Amygdala (tissue), 56 donors: ENCODE measurements at places on chromosomes 1 and 21.

DNA sequence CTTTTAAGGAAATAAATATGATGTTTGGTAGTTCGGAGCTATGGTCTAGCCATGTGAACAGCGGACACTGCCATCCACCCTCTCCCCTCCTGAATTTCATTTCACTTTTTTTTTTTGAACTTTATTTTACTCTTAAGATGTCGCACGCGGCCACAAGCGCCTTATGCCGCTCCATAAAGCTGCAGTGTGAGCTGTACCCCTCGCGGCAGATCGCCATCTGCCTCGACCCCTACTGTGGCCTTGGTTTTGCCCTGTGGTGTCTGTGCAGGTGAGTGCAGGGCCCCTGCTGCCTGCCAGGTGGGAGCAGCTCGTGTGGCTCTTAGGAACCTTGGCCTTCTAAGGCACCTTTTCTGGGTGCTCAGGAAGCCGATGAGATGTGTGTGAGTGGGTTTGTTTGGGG, 48.1 kb downstream of the S100B start:
- no peak for DNase-seq

GRCh38 chr1:113123737-113124136, 50.7 kb downstream of the LRIG2 start:
- DNase-seq, result no peak

DNA sequence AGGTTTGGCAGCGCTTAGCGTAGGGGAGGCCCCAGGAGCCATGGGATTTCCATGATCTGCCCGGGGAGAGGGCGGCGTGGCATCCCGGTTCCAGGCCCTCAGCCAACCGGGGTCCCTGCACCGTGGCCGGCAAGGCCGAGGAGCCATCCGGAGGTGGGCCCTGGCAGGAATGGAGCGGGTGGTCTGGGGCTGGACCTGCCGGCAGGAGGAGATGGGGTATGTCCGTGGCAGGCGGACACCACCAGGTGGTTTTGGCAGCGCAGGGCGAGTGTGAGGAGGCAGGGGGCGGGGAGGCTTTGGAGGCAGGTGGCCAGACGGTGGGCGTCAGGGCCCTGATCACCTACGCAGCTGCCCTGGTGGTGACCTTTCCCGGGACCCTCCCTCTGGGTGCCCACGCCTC, 10.3 kb downstream of the PRKCZ start:
- DNase-seq, result no peak

DNA sequence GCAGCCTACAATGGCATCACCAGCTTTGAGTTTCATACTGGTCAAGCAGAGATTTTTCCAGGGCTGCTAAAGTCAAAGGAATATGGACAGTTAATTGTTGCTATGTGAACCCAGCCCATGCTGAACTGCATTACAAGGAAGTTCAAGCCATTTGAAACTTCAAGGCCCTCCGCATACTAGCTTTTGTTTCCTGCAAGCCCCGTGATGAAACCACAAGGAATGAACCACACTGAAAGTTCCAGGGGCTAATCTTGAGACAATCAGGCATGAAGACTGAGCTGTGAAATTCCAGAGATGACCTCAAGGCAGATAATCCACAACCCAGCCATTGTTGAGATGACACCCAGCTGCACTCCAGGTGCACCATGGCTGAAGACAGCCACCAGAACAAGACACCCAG, 180.8 kb downstream of the C1orf21 start:
- DNase-seq, result no peak

GRCh38 chr1:9294405-9294773, 1.7 kb downstream of the SPSB1 start:
- DNase-seq, result no peak

- no peak for DNase-seq
These were observed 41.2 kb upstream of the ZC3H12A start for GRCh38 chr1:37433171-37433570.

GRCh38 chr1:43358121-43358745, 548 bp upstream of the CDC20 start:
- no peak for DNase-seq

DNA sequence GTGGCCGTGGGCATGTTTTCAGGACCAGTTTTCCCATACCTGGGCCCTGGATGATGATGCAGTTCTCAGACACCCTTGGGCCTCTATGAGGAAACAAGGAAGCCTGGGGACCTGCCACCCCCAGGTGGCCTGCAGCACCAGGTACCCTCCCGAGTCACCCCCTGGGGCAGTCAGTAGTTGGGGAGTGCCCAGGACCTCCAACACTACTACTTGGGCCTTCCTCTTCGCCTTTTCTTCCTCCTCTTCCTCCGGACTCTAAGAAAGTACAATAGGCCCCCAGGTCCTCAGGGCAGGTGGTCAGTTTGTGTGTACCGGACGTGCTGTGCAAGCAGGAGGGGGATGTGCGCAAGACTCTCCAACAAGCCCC, 11.9 kb upstream of the SRARP start:
- DNase-seq, result no peak

DNA sequence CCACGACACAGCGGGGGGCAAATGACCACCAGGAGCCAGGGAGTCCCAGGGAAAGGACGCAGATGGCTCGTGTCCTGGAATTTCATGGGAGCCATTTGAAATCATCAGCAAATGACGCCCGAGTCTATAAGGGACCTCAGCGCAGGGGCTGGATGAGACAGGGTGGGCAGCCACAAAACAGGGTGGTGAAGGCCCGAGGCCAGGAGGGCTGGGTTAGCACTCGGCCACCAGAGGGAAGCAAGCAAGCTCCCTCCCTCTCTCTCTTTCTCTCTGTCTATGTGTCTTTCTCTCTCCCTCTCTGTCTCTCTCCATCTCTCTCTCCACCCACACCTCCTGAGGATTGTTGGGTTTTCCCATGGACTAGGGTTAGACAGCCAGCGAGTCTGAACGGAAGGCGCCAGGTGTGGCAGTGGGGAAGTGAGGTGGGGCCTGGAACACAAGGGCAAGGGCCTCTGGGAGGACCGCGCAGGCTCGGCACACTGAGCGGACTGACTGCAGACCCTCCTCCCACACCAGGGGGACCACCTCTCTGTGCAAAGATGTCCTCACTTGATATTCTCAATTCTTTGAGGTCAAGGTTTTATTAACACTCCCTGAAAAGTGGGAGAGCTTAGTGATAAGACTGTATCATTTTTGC, 73.8 kb upstream of the TMPRSS2 start:
- DNase-seq, result no peak

GRCh38 chr21:28357743-28358142, 634.9 kb downstream of the LTN1 start:
- DNase-seq, result no peak

GRCh38 chr1:83112248-83112885, 886.6 kb downstream of the TTLL7 start:
- DNase-seq, result no peak

- DNase-seq, result no peak
These were observed 130.8 kb upstream of the SGIP1 start for GRCh38 chr1:66403007-66403731.

DNA sequence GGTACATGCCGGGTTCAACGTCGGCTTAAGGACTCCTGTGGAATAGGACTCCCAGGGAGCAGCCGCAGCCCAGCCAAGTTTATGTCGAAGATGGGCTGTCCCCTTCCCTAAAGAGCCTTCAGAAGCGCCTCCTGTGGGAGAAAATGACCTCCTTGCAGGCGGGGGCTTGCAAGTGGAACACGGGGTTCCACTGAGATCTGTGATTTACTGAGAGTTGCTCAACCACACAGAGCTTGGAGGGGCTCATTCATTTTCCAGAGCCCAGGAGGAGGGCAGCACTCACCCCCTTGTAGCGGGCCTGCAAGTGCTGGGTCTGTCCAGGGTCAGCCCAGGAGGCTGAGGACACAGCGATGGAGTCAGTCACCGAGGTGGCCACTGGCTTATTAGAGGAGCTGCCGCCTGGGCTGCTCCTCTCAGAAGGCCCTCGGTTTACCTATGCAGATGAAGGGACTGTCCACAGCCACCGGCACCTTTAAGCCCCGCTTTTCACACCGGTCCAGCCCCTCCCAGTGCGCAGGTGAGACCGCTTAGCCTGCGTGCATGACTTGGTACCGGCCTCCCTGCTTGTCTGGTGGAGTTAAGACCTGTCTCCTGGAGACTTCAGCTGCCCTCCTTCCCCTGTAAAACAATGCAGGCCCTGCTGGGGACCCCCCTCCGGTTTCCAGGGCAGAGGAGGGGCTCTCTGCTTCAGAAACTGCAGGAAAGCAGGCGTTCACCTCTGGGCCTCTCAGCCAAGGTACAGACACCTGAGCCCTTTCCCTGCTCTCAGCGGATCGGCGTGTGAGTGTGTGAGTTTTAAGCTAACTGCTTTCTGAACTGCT, 57.5 kb downstream of the ATP5PO start:
- no peak for DNase-seq

DNA sequence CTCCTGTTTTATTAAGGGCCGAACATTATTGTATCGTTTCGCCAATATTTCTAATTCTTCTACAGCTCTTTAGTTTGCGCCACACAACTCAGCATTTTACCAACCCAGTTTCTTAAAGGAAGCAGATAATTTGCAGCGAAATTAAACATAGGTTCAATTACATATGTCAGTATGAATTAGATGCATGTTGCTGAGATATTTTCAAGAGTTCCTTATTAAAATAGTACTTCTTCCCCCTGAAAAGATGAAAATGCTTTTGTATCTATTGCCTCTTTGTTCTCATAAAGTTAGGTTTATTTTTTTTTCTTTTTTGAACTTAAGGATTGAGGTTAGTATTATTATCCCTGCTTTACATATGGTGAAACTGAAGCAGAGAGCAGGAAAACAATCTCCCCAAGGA, 183.5 kb upstream of the C1orf105 start:
- DNase-seq, result no peak

GRCh38 chr1:169933984-169934725, 40.5 kb upstream of the SCYL3 start:
- no peak for DNase-seq

- no peak for DNase-seq
These were observed 22.3 kb downstream of the CD34 start for GRCh38 chr1:207888652-207889051.

DNA sequence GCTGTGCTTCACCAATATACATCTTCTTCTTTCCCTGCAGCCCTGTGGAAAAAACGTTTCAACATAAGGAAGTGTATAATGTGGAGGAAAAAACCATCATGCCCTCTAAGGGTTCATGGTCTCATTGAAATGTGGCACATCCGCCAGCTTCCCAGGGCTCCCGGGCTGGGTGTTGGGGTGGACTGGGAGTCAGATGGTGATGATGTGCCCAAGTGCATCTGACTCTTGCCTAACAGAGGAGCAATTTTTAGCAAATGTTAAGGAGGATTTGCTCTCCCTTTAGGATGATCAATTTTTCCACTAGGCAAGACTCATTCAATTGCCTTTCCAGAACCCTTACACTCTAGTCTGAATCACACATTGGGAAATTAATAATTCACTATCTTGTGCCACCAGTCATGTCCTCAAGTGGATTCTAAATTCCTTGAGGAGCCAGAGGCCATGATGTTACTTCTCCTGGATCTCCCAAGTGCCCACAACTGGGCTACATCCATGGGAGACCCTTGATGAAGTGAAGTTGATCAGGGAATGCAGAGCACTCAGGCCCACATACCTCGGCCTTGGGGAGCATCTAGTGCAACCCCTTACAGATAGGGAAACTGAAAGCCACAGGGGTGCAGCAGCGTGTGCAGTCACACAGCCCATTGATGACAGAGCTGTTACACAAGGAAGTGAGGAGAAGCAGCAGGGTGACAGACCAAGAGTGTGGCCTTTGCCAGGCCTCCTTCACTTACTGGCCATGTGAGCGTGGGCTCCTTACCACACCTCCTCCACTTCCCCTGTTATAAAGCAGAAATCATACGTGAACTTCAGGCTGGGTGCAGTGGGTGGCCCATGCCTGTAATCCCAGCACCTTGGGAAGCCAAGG, 100.0 kb upstream of the SLC44A3 start:
- no peak for DNase-seq

DNA sequence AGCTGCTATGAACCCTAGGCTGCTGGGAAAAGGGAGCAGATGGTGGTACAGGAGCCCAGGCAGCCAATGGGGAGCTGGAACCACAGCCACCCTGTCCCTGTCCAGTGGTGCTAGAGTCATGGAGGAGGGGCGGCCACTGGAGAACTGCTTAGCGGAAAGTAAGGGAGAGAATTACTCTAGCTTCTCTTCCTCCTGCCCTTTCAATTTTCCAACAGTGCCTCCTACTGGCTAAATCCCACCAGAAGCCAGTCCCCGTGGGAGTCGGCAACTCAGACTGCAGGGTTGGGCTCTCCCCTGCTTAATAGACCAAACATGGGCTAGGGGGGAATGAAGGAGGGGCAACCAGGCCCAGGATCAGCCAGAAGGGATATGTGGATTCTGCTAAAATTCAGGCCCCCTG, 154.5 kb downstream of the ACTL8 start:
- DNase-seq, result no peak

GRCh38 chr1:39819091-39819812, 30.6 kb upstream of the BMP8B start:
- DNase-seq, result no peak

DNA sequence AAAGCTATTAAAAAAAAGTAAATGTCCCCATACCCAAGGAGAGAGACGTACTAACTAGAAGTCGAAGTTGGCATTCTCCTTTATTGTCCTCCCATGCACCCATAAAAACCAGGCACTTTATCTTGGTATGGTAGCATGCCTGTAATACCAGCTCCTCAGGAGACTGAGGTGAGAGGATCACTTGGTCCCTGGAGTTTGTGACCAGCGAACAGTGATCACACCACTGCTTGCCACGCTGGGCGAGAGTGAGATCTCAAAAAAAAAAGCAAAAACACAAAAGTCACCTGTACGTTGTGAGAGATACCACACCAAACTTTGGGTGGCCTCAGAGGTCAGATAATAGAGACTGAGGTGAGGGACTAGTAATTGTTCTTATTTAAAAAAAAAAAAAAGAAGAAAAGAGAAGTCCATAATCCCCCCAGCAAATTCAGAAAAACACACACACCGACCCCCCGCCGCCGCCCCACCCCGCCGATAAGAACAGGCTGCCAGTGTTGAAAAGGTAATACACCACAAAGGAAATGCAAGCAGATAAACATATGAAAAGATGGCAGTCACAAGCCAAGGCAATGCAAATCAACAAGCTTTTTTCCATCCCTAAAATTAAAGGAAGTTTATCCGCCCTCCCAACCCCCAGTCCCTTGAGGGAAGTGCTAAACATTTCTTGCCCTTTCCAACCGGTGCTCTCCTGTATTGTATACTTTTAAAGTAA, 3.6 kb downstream of the L1TD1 start:
- DNase-seq, result no peak

GRCh38 chr1:63033211-63033610, 249.3 kb downstream of the ATG4C start:
- DNase-seq, result no peak

- DNase-seq, result no peak
These were observed 82.9 kb upstream of the POU3F1 start for GRCh38 chr1:38129473-38129872.
